HT-29 (cell line): ENCODE measurements at places on chromosomes 3 and 15.

- DNase-seq: peak; percentile 66
Measured at GRCh38 chr3:169133178-169134161, 530.0 kb downstream of the MECOM start.

GRCh38 chr3:35739181-35739809 lies 100.0 kb downstream of the ARPP21 start:
- DNase-seq: no peak

GRCh38 chr15:62021991-62022600 lies 38.2 kb downstream of the VPS13C start:
- peak; percentile 33 for DNase-seq

DNA sequence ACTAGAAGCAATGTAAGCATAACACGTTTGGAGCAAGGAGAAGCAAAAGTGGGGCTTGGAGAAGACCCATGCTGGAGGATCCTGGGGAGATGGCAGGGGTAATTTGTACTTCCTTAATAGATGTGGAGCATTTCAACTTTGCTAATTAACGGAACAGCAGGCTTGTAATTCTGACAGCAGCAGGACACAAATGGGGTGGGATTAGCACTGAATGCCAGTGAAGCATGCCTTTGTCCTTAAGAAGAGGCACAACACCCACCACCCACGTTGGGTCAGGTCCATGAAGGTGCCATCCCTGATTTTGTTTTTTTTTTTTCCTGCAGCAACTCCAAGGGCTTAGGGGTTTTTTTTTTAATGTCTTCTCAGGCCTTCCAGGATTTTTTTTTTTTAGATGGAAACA lies 231.9 kb upstream of the ROPN1 start:
- no peak for DNase-seq

GRCh38 chr3:171005648-171006047 lies 20.9 kb downstream of the SLC2A2 start:
- no peak for DNase-seq

GRCh38 chr3:183400352-183400751 lies 28.1 kb downstream of the MCF2L2 start:
- no peak for DNase-seq

DNA sequence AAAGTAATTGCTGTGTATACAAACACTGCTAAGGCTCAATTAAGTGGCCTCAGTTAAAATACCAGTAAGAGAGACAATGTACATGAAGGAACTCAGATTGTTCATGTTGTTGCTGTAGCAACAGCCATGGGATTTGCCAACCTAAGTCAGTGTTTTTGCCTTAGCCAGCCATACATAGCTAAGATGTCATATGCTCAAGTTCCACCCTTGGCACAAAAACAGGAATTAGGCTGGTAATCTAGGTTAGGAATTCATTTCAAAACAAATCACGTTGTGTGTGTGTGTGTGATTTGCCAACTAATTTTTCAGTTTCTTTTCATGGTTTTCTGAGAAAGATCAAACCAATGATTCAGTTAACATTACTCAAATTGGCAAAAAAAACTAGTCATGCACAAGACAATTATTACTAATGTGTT lies 143.7 kb upstream of the KCNMB2 start:
- DNase-seq: no peak

- no peak for DNase-seq
Measured at GRCh38 chr3:112604536-112604935, 36.4 kb downstream of the CCDC80 start.

DNA sequence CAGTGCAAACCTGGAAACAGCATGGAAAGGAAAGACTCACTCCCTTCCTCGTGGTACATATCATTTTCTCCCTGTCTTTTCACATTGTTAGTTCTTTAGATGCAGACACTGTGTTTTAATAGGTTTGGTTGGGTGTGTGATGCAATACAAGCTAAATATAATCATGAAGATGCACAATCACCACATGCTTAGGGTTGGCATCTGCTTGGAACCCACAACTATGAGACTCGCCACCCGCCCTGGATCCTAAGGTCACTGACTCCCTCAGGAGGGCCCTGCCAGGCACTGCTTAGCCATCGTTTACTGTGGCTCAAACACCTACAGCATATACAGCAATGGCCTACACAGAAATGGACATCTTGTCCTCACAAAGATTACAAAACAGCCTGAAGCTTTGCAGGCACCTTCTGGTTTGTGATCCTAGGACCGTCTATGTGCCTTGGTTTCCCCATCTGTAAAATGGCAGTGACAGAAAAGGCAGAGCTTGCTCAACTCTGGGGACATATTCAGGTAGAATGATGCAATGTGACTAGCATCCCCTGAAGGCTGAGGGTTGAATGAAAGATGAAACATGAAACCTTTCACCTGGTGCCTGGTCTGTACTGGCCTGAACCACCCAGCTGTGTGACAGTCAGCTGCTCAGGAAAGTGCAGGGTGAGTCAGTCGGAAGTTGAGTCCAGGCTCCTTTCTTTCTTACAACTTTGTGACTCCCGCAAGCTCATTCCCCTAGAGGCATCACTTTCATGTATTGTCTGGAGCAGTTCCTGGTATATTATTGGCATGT lies 123.6 kb upstream of the PFN2 start:
- peak; percentile 63 for DNase-seq

- no peak for DNase-seq
Measured at GRCh38 chr15:52557274-52557641, 11.6 kb downstream of the ARPP19 start.

- DNase-seq: peak; percentile 65
Measured at GRCh38 chr3:160400030-160400701, 716 bp downstream of the SMC4 start.

GRCh38 chr3:84998545-84998944 lies 39.8 kb downstream of the CADM2 start:
- no peak for DNase-seq

- peak; percentile 61 for DNase-seq
Measured at GRCh38 chr15:100131321-100132224, 210.2 kb downstream of the ADAMTS17 start.

- DNase-seq: no peak
Measured at GRCh38 chr15:77656294-77656693, 23.6 kb upstream of the LINGO1 start.

DNA sequence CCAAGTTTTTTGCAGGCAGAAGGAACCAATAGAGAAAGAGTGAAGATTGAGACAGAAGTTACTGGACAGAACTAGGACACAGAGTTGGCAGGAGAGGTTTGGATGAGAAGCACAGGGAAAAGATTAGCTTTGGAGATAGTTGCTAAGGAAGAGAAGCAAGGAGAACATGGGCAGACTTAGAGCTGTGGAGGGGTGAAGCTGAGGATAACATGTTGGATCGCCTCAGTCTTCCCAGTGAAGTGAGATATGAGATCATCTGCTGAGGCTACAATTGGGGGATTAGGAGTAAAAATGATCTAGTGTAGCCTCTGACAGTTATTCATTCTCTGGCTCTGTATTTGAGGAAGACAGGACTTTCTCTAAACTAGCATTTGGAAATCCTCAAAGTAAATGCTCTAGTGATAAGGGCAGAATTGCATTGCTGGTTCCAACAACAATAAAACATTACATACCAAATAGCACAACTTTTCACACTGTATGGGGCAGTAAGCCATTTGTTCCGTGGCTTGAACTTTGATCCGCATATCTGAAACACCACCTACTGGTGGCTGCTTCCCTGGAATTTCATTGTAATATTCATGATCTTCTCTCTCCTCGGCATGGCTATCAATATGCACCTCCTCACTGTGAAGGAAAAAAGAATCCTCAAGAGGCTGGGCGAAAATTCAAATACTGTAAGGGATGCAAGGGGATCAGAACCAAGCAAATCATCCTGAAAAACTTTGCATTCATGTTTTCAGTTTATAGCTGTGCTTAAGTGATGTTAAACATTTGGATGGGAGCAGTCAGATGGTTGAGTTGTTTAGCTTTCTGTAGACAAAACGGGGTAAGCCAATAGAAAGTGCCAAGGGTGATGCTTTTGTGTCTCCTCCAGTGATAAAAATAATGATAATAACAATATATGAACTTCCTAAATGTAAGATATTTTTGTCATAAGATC lies 22.2 kb upstream of the EID1 start:
- peak; percentile 63 for DNase-seq

- DNase-seq: no peak
Measured at GRCh38 chr3:42541079-42541478, 38.6 kb downstream of the VIPR1 start.

DNA sequence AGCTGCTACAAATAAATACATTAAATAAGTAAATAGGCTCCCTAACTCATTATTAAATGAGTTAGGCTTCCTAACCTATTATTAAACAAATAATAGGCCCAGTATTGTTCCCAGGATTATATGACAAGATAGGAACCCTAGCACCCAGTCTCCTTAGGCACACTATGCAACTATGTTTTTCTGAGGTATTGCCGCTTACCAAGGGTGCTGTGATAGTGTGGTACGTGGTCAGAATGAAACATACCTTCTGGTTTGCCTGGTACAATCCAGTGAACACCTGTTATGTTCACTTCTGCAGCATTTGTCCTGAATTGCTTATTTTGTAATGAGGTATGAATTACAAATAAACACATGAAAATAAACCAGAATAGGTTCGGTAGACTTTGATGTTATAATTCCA lies 375.6 kb upstream of the GBE1 start:
- DNase-seq: no peak

GRCh38 chr3:106528932-106529331 lies 660.1 kb upstream of the CBLB start:
- DNase-seq: no peak
